ENCODE measurements at places on chromosomes 6 and 20.
A peak's percentile ranks its signal among the peaks of the same experiment; 100 is the strongest.

DNA sequence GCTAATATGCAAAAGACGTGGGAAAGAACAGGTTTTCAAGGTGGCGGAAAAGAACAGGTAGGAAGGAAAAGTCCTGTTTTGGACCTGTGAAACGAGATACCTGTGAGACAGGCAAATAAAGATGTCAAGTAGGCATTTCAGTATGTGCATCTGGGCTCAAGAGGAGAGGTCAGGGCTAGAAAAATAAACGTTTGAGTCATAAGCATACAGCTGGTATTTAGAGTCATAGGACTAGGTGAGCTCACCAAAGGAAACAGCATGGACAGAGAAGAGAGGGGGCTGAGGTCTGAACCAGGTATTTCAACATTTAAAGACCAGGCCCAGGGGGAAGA is 14.9 kb downstream of the MTFR2 start:
- DNase-seq, result no peak

DNA sequence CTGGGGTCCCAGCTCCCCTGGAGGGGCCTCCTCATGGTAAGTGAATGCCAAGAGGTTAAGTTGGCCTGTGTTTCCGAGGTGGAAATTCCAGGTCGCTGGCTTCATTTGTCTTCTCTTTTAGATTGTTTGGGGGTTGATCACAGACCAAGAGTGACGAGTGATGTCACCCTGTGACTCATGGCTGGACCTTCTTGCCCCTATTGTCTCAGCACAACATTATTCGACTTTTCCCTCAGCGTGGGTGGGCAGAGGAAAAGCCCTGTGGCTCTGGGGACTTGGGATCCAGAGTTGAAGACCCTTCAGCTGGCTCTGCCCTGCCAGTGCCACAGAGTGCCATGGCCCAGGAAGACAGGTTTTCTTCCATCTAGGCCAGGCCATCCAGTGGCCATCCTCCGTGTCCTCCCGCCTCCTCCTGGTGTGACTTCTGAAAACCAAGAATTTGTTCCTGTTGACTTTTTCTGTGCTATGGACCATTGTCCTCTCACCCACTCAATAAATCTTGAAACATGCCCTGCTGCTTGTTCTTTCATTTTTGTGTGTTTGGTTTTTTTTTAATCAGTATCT is 15.4 kb upstream of the SNHG17 start:
- DNase-seq, result peak; percentile 37

- no peak for DNase-seq
Measured at GRCh38 chr20:20368418-20369249, 730 bp downstream of the INSM1 start.

GRCh38 chr6:165767228-165767627 is 104.2 kb upstream of the PDE10A start:
- DNase-seq, result no peak

GRCh38 chr20:7389216-7389615 is 551.0 kb downstream of the HAO1 start:
- DNase-seq, result peak; percentile 63

GRCh38 chr6:144066741-144067484 is 28.5 kb downstream of the SF3B5 start:
- no peak for DNase-seq

GRCh38 chr20:50381075-50381732 is 129.0 kb upstream of the PTPN1 start:
- no peak for DNase-seq

DNA sequence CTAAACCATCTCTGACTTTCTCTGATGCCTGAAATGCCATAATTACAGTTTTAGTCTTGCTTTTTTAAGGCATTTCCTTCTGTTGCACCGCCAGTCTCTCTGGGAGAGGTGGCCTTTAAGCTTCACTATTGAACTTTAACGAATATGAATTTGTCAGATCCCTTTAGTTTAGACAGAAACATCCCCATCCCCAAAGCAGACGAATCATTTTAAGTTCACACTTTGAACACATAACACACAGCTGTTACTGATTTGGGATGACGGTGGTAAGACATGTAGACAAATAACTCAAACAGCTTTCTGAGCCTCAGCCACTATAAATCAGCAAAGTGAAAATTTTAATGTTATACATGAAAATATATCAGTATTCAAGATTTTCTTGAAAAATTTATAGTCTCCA is 7.2 kb upstream of the IPCEF1 start:
- DNase-seq, result peak; percentile 69

DNA sequence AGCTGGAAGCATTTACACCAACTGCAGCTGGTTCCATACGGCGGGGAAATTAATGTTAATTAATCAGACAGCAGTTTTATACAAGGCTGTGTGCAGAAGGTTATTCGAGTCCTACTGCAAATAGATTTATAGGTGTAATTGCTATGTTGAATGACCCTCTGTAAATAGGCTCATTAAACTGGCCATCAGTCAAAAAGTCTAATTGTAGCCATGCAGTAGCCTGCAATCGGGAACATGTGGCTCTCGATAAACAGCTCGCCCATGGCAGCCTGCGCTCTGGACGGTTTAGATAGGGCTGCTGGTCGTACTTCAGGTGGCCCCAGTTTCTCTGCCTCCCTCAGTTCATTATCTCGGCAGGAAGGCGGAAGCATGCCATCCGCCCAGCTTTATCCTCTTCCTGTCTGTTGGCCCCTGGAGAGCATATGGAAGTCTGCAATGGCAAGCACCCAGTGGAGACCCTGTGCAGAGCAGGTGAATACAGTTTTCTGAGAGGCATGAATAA is 143.2 kb downstream of the MBOAT1 start:
- DNase-seq, result no peak

DNA sequence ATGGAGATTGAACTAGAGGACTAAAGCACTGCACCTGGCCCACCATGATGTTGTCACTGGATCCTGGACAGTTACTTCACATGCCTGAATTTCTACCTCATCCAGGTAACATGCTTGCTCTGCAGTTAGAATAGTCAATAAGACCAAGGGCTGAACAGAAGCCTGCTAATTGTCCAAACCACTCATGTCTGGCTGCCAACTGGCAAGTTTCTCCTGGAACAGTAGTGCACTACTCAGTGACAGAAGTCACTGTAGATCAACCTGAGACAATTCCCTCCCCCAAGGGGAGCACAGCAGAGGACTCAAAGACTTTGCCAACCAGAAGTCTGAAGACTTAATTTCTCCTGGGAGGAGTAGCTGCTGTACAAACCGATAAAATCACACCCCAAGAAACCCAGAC is 454.6 kb upstream of the MARCKS start:
- DNase-seq, result no peak

GRCh38 chr6:32989368-32989767 is 20.0 kb downstream of the HLA-DOA start:
- DNase-seq, result no peak

DNA sequence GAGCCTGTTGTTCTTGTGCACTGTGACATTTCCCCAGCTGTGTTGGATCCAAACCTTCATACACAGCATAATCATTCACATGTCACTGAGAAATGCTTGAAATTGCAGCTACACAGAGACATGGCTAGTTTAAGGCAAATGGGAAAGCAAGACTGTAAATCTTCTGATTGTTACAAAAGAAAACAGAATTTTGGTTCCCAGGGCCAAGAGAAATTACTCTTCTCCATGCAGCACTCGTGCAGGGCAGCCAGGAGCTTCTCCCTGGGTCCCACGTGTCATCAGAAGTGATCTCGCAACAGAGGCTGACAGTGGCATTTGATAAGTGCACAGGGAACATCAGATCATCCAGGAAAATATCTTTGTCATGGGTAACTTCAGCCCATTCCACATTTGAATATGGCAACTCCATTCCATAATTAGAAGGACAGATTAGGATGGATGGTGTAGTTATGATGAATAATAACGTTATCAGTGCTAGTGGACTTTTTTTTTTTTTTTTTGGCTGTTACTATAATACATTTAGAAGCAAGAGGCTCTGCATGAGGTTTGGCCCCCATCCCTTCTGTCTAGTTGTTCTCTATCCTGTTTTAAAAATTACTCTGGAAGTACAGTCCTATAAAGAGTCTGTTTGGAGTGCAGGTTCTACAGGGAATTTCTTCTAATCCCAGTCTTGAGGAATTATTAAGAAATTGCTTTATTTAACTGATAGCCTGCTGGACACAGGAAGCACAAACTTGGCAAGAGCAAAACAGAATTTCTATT is 571.0 kb upstream of the NOX3 start:
- no peak for DNase-seq

- no peak for DNase-seq
Measured at GRCh38 chr6:118899948-118900347, 6.0 kb downstream of the ASF1A start.

Data from fibroblast of skin of right quadriceps (primary cell).